ENCODE measurements at places on chromosomes 4 and X. TPM values are rescaled to one million over a fixed set of nuclear protein-coding genes. Genes with fewer than 3 reads are reported as not detected.

Gene EIF4E
- 201 TPM for total RNA-seq

Gene RAI2
- 1.6 TPM for total RNA-seq

Gene CSAG1
- not detected for total RNA-seq

Gene CTAG1A
- total RNA-seq = not detected

Gene NSG1
- total RNA-seq = 0.26 TPM

Gene MGAT4D
- total RNA-seq = not detected

Gene AMER1
- 1.4 TPM for total RNA-seq

Gene FATE1
- total RNA-seq = not detected

Gene ITGB1BP2
- 24.3 TPM for total RNA-seq

Gene ZNF157
- 0.12 TPM for total RNA-seq

Gene CFAP47
- total RNA-seq = not detected

Gene BMPR1B
- total RNA-seq = 2.2 TPM

Gene GPR78
- 0.79 TPM for total RNA-seq

Gene F9
- not detected for total RNA-seq

Gene ACE2
- total RNA-seq = 0.12 TPM

Gene RAB40A
- 0.12 TPM for total RNA-seq

Gene ANK2
- 226 TPM for total RNA-seq

Gene TSPAN6
- 16.8 TPM for total RNA-seq

Gene LYAR
- 6.8 TPM for total RNA-seq

Gene P2RY8
- total RNA-seq = not detected

Gene SLC6A14
- total RNA-seq = not detected

Gene AKAP4
- total RNA-seq = not detected

Gene UGT2B17
- total RNA-seq = not detected

Gene STOX2
- total RNA-seq = 1.8 TPM

Gene HTN1
- not detected for total RNA-seq

Gene SPANXN3
- not detected for total RNA-seq

Gene CXCL5
- total RNA-seq = not detected

Gene SYP
- 0.66 TPM for total RNA-seq

Gene CT47B1
- total RNA-seq = not detected

Gene ADGRG2
- not detected for total RNA-seq

Gene ZFP92
- under 0.01 TPM for total RNA-seq

Gene NLRP2B
- not detected for total RNA-seq

Gene TENM3
- total RNA-seq = 0.13 TPM

Gene MMAA
- 4.5 TPM for total RNA-seq

Gene HSFX1
- total RNA-seq = 0.66 TPM

Gene SCML1
- 10.4 TPM for total RNA-seq

Gene TCP11X2
- not detected for total RNA-seq

Gene BST1
- total RNA-seq = 15.4 TPM

Gene ZNF711
- total RNA-seq = 0.13 TPM

Gene GAGE12H
- total RNA-seq = not detected

Gene NPY1R
- 2.5 TPM for total RNA-seq

Gene OPRPN
- total RNA-seq = not detected

Gene CENPU
- 9.1 TPM for total RNA-seq

Gene IL13RA2
- total RNA-seq = 451 TPM

Gene PHEX
- total RNA-seq = 0.66 TPM

Gene CXCL11
- total RNA-seq = not detected

Gene CNGA2
- not detected for total RNA-seq

Gene FAM3A
- 31.0 TPM for total RNA-seq

Gene UGT2B11
- total RNA-seq = not detected

Gene SH3BP2
- 7.1 TPM for total RNA-seq

Gene MED14
- total RNA-seq = 15.7 TPM

Gene SERTM2
- not detected for total RNA-seq

Gene EXOC1L
- total RNA-seq = not detected

Gene IL3RA
- 0.26 TPM for total RNA-seq

Gene SYNPO2
- 1.6 TPM for total RNA-seq
